Activated T-cell treated with anti-CD3 and anti-CD28 coated beads, Interleukin-2, amount 50 U/mL, for 72 hours (primary cell): ENCODE measurements at places on chromosomes 2 and 18. TPM values are rescaled to one million over a fixed set of nuclear protein-coding genes. Genes with fewer than 3 reads are reported as not detected.

- DNase-seq, result no peak
Observed at GRCh38 chr18:75638776-75639471, 211.4 kb upstream of the SMIM21 start.

DNA sequence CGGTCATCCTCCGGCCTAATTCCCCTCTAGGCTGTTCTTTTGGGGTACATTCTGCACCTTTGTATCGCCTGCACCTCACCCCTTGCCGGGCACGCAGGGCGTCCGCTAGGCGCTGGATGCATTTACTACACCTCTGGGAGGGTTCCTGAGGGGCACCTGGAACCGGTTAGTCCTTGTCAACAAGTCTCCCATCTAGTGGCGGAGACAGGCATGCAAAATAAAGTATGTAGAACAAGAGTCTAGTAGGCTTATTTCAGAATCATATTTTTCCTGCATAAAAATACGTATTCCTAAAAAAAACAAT is 705 bp upstream of the TEX261 start:
- peak; percentile 41 for DNase-seq

GRCh38 chr2:203740871-203741281 is 34.4 kb downstream of the CD28 start:
- DNase-seq, result peak; percentile 63

Gene SFTPB
- total RNA-seq, result not detected

GRCh38 chr2:74010087-74010541 is 25.4 kb downstream of the TET3 start:
- DNase-seq, result no peak

- no peak for DNase-seq
Observed at GRCh38 chr2:213247566-213247965, 36.7 kb upstream of the SPAG16 start.

DNA sequence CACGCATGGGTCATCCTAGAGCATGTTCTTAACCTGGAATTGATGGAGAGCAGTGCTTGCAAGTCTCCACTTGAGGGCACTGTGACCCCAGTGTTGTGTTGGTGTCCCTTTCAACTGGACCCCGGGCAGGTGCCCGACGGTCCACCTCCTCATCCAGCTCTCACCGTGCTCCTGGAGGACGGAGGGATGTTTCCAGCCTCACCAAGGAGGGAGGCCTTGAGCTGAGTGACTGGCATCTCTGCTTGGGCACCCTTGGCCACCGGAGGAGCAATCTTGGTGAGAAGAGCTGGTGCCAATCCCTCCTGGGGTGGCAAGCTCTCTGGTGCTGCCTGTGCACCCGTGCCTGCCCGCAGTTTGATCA is 45.4 kb upstream of the ASB18 start:
- no peak for DNase-seq

- no peak for DNase-seq
Observed at GRCh38 chr18:34794348-34794747, 84.2 kb downstream of the DTNA start.

DNA sequence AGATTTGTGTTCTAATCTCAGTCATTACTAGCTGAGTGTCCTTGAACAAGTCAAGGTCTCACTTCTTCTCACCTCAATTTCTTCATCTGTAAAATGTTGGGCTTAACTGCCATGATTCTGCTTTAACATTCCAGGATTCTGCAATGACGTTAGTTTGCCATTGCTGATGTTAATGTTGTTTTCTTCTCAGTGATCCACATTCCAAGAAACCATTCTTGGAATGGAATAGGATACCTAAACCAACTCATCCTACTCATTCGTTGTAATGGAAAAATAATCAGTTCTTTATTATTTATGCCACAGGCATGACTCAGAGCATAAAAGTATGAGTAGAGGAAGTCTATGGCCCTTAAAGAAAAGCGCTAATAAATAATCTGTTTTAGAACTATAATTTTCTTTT is 140.2 kb upstream of the ETAA1 start:
- DNase-seq, result no peak

DNA sequence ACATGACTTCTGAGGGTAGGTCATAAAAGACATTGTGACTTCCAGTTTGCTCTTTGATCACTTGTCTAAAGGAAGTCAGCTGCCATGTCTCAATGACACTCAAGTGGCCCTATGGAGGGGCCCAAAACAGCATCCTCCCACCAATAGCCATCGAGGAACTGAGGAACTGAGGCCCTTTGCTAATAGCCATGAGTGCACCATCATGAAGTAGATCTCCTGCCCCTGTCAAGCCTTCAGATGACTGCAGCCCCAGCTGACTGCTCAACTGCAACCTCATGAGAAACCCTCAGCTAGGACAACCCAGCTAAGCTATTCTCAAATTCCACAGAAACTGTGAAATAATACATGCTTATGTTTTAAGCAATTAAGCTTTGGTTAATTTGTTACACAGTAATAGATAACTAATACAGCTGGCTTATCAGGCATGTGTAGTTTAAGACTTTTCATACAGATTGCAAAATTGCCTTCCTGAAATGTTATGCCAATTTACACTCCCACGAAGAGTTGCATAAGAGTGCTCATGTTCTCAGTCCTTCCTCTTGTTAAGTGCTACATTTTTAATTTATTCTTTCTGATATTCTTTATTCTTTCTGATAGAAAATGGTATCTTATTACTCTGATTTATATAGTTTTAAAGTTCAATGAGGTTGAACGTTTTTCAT is 105.6 kb upstream of the NDUFV2 start:
- DNase-seq, result no peak

DNA sequence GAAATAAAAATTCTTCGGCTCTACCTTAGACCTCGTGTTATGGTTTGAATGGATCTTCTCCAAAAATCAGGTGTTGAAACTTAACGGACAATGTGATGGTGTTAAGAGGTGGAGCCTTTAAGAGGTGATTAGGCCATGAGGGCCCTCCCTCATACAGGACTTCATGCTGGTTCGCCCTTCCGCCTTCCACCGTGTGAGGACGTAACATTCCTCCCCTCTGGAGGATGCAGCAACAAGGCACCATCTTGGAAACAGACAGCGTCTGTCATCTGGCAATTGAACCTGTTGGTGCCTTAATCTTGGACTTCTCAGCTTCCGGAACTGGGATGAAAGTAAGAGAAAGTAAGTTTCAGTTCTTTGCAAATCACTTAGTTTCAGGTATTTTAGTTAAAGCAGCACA is 126.3 kb upstream of the SPRED2 start:
- DNase-seq, result no peak

GRCh38 chr2:620471-621302 is 56.5 kb downstream of the TMEM18 start:
- no peak for DNase-seq

Gene PDCD1
- 15.7 TPM for total RNA-seq

DNA sequence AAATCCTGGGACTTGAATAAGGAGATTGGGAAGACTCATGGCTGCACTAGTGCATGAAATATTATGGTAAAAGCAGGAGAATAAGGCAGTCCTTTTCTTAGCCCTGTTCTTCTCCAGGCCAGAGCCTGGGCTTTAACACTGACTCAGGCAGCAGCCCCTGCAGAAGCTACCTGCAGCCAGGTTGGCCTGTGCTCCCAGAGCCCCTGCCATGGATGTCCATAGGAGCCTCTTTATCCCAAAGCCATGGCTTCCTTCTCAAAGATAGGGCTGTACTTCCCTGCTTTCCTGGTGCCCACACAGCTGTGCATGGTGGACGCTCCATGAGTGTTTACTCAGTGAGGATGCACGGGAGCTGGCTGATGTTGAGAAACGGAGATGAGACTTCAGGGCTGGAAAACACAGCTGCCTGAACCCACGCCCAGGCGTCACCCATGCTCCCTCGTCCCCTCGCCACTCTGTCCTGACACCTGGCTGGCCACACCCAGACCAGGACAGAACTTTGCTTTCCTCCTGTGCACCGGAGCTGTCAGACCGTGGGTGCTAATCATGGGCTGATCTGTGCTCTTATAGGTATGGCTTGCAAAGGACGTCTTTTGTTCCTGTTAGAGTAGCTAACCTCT is 135.5 kb downstream of the GLI2 start:
- no peak for DNase-seq
